ENCODE measurements at places on chromosomes 1 and 21. TPM values are rescaled to one million over a fixed set of nuclear protein-coding genes. Genes with fewer than 3 reads are reported as not detected.

- DNase-seq = peak; percentile 22
- peak overlapping the region; percentile 40 for H3K27ac ChIP-seq
- no peaks in the 10 kb centered on the region for H3K27me3 ChIP-seq
- H3K4me1 ChIP-seq = no peaks in the 10 kb centered on the region
- no peak overlapping the region for H3K4me3 ChIP-seq
Measured at GRCh38 chr1:29416267-29417146, 180.2 kb downstream of the PTPRU start.

DNA sequence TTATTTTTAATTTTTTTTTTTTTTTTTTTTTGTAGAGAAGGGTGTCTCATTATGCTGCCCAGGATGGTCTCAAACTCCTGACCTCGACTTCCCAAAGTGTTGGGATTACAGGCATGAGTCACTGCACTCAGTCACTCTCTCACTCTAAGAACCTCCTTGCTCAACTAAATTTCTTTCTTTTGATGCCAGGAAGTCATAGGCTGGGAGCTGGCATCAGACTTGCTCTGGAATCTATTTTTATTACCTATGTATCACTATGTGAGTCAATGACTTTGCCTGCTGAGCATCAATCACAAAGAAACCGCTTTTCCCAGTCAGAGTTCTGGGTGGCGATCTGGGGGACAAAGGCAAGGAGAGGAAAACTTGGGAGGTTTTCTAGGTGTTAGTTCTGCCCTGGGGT is 35.5 kb upstream of the PARP1 start:
- no peaks in the 10 kb centered on the region for H3K4me1 ChIP-seq
- no peaks in the 10 kb centered on the region for H3K36me3 ChIP-seq
- H3K4me3 ChIP-seq = no peak overlapping the region
- H3K27ac ChIP-seq = no peak overlapping the region
- no peaks in the 10 kb centered on the region for H3K27me3 ChIP-seq

- no peak overlapping the region for H3K4me3 ChIP-seq
- H3K27ac ChIP-seq = no peak overlapping the region
- no peaks in the 10 kb centered on the region for H3K36me3 ChIP-seq
- H3K4me1 ChIP-seq = no peaks in the 10 kb centered on the region
- H3K27me3 ChIP-seq = no peaks in the 10 kb centered on the region
Measured at GRCh38 chr1:204320382-204320804, 39.3 kb downstream of the PLEKHA6 start.

DNA sequence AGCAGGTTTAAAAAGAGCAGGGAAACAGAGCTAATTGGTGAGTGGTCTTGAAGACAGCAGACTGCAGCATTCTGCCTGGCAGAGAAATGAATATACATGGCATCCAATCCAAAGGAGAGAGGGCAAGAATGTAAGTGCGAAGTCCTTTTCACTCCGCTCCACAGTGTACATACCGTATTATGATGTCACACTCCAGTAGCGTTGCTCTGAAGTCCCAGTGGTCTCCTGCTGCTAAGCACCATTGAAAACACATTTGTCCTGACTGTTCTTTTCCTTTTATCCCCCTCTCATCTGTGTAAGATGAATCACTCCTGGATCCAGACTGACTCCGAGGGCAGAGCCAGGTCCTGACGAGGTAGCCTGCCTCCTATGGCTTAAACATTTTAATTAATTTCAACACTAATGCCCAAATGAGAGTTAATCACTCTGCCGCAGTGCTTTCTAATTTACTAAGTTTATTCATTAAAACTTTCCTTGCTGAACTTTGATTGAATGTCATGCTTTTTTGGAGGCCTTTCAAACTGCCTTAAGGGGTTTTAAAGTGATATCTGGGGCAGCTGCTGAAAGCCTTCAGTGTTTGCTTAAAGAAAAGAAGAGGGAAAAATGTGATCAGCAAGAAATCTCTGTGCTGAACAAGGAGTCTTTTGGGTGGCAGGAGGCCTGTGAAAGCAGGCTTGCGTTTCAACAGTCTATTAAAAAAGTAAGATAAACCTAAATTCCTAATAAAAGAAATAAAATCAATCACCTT is 227.2 kb downstream of the ATG4C start:
- no peak overlapping the region for H3K4me3 ChIP-seq
- DNase-seq = no peak
- H3K36me3 ChIP-seq = no peaks in the 10 kb centered on the region
- no peak overlapping the region for H3K27ac ChIP-seq
- H3K4me1 ChIP-seq = no peaks in the 10 kb centered on the region
- no peaks in the 10 kb centered on the region for H3K27me3 ChIP-seq

GRCh38 chr1:214573386-214574318 is 22.2 kb upstream of the PTPN14 start:
- DNase-seq = no peak
- H3K36me3 ChIP-seq = no peaks in the 10 kb centered on the region
- H3K4me1 ChIP-seq = peaks cover 2% of the 10 kb centered on the region
- H3K27me3 ChIP-seq = no peaks in the 10 kb centered on the region

GRCh38 chr21:28227881-28228635 is 764.6 kb downstream of the LTN1 start:
- DNase-seq = no peak
- no peak overlapping the region for H3K4me3 ChIP-seq
- no peaks in the 10 kb centered on the region for H3K36me3 ChIP-seq
- no peaks in the 10 kb centered on the region for H3K27me3 ChIP-seq

- no peak for DNase-seq
- no peaks in the 10 kb centered on the region for H3K36me3 ChIP-seq
- no peaks in the 10 kb centered on the region for H3K27me3 ChIP-seq
- H3K27ac ChIP-seq = no peak overlapping the region
- no peaks in the 10 kb centered on the region for H3K4me1 ChIP-seq
Measured at GRCh38 chr21:37253991-37254390, 13.1 kb downstream of the VPS26C start.

The GDAP2 gene
- total RNA-seq = 9.5 TPM

Measured in ascending aorta (tissue), 2 donors.